ENCODE measurements at places on chromosomes 5 and 9.

DNA sequence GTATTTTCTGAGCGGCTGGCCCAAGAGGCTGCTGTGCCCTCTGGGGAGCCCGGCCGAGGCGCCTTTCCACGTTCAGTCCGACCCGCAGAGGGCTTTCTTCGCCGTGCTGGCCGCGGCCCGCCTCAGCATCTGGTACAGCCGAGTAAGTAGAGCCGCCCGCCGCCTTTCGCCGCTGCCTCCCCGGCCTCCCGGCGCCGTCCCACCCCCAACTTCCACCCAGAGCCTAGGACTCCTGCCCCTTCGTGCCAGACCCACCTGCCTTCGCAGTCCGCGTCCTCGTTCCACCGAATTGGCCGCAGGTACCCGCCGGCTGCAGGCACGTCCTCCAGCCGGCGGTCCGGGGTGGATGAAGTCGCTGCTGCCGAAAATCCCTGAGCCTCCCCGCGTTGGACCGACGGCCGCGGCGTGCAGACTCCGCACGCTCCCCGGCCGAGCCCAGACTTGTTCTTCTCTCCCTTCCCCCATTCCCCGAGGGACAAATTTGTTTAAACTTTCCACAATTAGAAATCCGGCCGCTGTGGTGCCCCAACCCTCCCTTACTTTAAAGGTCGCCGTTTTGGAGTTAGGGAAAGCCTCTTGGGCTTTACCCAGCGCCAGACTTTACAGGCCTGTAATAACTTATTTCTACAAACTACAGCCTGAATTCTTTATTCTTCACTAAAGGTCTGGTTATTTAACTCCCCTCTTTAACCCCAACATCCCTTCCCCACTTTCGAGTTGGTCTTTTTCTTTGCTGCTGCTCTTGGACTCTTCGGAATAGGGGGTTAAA lies 589 bp downstream of the RIC1 start:
- peak; percentile 6 for DNase-seq

GRCh38 chr5:97365918-97366317 lies 182.9 kb upstream of the RIOK2 start:
- no peak for DNase-seq

DNA sequence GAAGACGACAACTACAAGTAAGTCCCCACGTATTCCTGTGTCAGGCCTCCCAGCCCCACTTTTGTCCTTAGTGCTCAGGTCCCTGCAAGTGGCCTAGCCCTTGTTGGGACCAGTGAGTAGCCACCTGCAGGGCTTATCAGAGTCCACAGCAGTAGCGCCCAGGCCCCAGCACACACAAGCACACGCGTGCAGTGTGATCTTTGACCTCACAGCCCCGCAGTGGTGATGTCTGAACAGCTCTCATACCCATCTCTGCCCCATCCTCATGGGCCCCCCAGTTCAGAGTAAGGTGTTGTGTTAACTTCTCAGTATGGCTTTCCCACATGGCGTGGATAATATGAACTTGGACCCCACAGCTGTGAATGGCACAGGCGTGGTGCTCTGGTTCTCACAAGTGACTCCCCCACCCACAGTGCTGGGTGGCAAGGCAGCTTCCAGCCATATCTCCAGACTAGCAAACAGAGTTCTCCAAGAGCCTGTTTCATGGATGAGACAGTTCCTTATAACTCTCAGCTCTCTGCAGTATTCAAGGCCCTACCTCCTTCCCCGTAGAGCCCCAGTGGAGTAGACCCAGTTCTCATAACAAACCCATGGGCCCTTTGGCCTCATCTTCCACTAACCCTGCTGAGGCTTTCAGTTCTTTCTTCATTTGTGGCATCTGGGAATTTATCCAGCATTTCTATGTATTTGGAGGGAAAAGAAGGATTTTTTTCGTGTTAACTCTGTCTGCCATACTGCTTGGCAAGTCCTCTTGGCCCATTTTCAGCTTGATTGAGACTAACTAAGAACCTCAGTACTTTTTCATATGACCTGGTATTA lies 46.5 kb upstream of the ANGPTL2 start:
- no peak for DNase-seq

- DNase-seq: no peak
Measured at GRCh38 chr5:111676926-111677415, 80.0 kb downstream of the NREP start.

GRCh38 chr9:120864719-120865118 lies 12.3 kb downstream of the PHF19 start:
- DNase-seq: no peak

GRCh38 chr9:75845806-75846205 lies 44.7 kb upstream of the PCSK5 start:
- no peak for DNase-seq

GRCh38 chr9:16069671-16070454 lies 517.0 kb downstream of the CCDC171 start:
- no peak for DNase-seq

DNA sequence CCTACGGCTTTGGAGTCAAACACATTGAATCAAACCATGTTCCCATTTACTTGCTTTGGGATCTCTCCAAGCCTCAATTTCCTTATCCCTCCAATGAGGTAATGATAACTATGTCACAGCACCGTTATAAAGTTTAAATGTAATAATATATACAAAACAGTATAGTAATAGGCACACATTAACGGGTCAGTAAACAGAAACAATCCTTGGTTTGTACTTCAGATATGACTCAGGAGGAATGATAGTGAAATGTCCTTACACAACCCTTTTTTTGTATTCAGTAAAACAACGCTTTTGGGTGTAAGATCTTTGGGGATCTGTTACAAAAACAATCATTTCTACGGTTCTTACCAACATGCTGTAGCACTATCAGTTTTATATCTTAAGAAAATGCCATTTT lies 178.5 kb upstream of the GNA14 start:
- no peak for DNase-seq

DNA sequence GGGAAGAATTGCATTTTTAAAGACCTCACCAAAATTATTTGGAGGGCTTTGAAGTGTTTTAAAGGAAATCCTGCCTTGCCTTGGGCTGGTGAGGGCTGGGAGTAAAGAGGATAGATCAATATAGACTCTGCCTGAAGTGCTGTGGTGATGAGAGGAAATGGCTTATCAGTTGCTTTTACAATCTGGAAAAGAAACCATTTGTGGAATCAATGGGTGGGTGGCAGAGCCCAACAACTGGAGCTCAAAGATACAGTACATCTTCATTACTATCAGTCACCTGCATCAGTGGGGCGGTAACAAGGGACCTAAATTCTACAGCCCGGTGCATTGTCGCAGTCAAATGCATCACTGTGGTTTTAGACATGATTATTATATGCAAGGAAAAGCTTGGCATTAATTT lies 41.5 kb upstream of the HMHB1 start:
- DNase-seq: no peak

DNA sequence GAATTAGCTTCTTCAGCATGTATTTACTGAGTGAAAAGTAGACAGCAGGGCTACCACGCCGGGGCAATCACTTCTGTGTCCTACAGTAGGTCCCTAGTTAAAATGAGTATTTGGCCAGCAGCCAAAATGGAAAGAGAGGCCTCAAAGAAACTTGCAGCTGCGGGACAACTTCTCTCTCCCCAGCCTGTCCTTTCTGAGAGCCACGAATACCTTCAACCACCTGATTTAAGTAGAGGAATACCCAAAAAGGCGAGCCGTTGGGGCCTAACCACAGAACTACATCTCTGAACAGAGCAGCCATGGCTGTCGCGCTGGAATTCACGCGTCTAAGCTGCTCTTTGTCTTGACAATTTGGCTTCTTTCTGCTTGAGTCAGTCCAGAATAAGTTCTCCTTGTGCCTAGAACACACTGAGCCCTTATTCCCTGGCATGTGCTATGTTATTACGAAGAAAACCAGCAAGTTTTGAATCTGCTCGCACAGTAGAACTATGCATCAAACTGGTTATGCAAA lies 43.8 kb upstream of the GOLPH3 start:
- DNase-seq: no peak

- DNase-seq: no peak
Measured at GRCh38 chr9:110129425-110129824, 78.5 kb downstream of the C9orf152 start.

GRCh38 chr9:126397056-126397455 lies 70.4 kb downstream of the MVB12B start:
- DNase-seq: peak; percentile 54

DNA sequence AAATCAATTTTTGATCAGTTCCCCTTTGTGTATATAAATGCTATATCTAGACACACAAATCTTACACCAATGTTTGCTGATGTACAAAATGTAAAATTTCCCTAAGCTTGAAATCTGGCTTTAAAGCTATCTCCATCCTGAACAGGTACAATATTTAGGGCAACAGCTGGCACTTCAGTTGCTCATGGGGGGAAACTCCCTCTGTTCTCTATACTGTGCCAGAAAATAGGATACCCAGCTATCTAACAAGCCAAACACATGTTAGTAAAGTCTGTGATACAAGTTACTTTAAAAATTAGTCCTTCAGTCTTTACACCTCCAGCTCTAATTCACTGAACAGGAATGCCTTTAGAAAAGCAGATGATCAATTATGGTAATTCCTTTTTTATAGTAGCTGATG lies 191.8 kb downstream of the SLF1 start:
- DNase-seq: no peak

GRCh38 chr5:83058726-83059125 lies 18.5 kb downstream of the TMEM167A start:
- DNase-seq: no peak

GRCh38 chr5:60826653-60827052 lies 17.4 kb downstream of the ELOVL7 start:
- DNase-seq: no peak

DNA sequence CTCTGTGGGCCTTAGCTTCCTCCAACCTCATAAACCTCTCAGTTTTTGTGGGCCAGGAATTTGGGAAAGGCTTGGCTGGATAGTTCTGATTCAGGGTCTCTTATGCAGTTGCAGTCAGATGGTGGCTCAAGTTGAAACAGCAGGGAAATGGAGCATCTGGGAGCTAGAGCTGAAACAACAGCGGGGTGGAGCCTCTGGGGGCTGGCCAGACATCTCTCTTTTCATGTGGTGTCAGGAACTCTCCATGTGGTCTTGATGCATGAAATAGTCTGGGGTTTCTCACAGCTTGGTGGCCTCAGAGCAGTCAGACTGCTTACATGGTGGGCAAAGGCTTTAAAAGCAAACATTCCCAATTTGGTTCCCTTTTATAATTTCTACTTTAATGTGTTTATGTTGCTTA lies 13.5 kb downstream of the ZNF346 start:
- DNase-seq: no peak

GRCh38 chr5:89351222-89351621 lies 468.2 kb upstream of the MEF2C start:
- no peak for DNase-seq

GRCh38 chr9:69940674-69941073 lies 103.0 kb upstream of the MAMDC2 start:
- DNase-seq: no peak

Measured in activated CD4-positive, CD25-positive, alpha-beta regulatory T cell treated with anti-CD3 and anti-CD28 coated beads, Interleukin-2, amount 50 U/mL, for 16 hours (primary cell).